ENCODE measurements at places on chromosomes 6 and 20. TPM values are rescaled to one million over a fixed set of nuclear protein-coding genes. Genes with fewer than 3 reads are reported as not detected.

Gene LY6G5B
- 16.7 TPM for total RNA-seq

Gene FAM162B
- total RNA-seq, result not detected

Gene HSPA1L
- total RNA-seq, result 2.8 TPM

Gene PSMB8
- total RNA-seq, result 401 TPM

Gene COMMD7
- total RNA-seq, result 61.7 TPM

Gene IL20RA
- total RNA-seq, result not detected

Gene POFUT1
- 21.5 TPM for total RNA-seq

Gene GNAS-AS1
- total RNA-seq, result 0.65 TPM

Gene MAN1A1
- total RNA-seq, result 21.6 TPM

Gene APOM
- total RNA-seq, result 3.6 TPM

Gene GABRR1
- total RNA-seq, result not detected

Gene BMP6
- total RNA-seq, result not detected

Gene RING1
- 32.1 TPM for total RNA-seq

Gene PSORS1C2
- total RNA-seq, result not detected

Gene DNAH8
- 0.03 TPM for total RNA-seq

Gene WFDC12
- total RNA-seq, result not detected

Gene ZC2HC1B
- total RNA-seq, result not detected

Gene MLN
- total RNA-seq, result not detected

Gene C6orf132
- total RNA-seq, result 0.10 TPM

Gene CCDC170
- total RNA-seq, result not detected

Gene SIGLEC1
- total RNA-seq, result not detected

Gene SALL4
- total RNA-seq, result not detected

Gene FAM209B
- total RNA-seq, result 0.80 TPM

Gene RIMS4
- total RNA-seq, result not detected

Gene ECT2L
- not detected for total RNA-seq

Gene PPP1R3G
- 0.10 TPM for total RNA-seq

Gene FOXA2
- not detected for total RNA-seq

All from activated CD4-positive, alpha-beta memory T cell treated with anti-CD3 and anti-CD28 coated beads, Interleukin-2, amount 10 ng/mL, durations not matched to agents 7 days and 5 days (primary cell).